ENCODE measurements at places on chromosomes 12 and 14.

GRCh38 chr14:73344319-73344718, 107.0 kb downstream of the PAPLN start:
- DNase-seq = no peak

- peak; percentile 13 for DNase-seq
Observed at GRCh38 chr14:57486767-57487379, 6.8 kb downstream of the CCDC198 start.

- no peak for DNase-seq
Observed at GRCh38 chr14:52258783-52259182, 8.7 kb upstream of the PTGDR start.

- DNase-seq = no peak
Observed at GRCh38 chr14:95047754-95048153, 109.6 kb downstream of the DICER1 start.

DNA sequence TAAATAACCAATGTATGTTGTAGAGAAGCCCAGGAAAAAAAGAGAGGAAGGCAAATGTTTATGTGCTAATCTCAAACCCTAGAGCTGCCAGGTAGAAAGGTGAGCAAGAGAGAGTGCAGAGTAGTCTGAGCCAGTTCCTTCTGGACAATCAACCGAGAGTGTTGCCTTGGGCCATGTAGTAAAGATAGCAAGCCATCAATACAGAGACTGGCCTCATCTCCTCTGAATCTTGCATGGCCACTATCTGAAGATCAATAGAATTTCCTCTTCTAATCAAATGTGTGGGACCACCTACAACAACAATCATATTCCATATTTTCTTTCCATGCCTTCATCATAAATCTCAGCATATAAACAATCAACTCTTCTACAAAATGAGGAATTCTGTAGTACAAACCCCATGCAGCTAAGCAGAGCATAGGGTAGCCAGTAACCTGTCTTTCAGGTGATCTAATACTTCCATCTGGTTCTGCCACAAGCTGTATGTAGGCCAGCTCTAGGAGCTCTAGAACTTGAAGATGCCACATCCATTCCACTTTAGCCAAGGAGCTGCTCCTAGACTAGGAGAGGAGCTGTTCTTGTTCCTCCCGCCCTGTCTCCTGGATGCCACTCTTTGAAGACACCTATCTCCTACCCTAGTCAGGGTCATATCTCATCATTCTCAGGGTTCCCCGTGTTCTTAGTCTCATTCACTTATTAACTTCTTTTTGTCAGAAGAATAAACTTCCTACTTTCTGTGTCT, 75.8 kb upstream of the SLC38A4 start:
- DNase-seq = no peak

DNA sequence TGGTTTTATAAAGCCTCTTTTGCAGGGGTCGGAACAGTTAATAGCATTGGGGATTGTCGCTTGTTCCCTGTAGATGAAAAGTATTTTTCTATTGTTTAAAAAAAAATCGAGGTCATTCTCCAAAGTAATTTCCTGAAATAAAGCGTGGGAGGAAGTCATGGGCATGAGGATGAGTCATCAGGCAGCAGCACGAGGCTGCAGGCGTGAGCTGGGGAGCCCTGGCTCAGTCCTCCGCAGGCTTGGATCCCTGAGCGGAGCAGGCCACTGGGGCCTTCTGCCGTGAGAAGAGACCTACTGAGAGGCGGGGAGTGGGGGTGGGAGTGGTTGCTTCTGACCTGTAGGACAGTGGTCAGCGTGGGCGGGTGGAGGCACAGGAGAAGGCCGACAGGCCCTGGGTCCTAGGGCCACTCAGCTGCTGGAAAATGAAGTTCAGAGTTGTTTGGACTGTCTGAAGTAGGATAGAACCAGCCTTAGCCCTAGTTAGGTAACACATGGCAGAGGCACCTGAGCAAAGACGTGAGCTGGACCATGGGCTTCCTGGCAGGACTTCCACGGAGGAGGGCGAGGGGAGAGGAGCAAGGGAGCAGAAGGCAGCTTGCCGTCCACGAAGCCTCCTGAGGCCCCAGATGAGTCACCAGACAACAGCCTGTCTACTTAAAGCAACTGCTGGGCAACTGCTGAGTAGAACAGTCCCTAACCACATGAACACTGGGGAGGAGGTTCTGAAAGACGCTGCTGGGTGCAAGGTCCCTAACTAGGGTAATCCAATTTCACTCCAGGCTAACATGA, 21.1 kb upstream of the LGALS3 start:
- DNase-seq = peak; percentile 81

DNA sequence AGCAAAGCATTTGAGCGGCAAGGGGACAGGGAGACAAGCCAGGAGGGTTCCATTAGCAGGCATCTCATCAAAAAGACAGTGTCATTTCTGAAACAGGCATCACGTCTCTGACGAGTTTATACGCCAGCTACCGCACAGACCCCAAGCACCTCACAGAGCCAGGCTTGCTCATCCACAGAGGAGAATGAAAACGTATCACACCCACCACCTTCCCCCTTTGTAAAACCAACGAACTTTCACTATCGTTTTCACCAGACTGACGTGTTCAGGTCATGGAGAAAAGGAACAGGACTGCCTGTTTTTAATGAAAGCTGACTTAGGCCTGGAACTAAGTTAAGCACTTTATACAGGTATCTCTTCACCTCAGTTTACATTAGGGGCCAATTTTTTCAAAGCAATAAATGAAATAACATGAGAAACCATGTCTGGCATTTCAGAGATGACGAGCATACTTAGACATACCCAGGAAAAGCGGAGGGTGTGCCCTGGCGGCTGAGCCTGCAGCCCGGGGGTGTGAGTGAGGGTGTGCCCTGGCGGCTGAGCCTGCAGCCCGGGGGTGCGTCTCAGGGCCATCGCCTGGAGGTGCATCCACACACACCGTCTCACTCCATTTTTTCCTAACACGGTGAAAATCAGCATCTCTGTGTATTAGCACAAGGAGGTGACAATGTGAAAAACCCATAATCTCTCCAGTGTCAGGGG, 41.9 kb downstream of the STX2 start:
- DNase-seq = peak; percentile 71
